Lung microvascular endothelial cell (primary cell): ENCODE measurements at places on chromosomes 1 and 21.

DNA sequence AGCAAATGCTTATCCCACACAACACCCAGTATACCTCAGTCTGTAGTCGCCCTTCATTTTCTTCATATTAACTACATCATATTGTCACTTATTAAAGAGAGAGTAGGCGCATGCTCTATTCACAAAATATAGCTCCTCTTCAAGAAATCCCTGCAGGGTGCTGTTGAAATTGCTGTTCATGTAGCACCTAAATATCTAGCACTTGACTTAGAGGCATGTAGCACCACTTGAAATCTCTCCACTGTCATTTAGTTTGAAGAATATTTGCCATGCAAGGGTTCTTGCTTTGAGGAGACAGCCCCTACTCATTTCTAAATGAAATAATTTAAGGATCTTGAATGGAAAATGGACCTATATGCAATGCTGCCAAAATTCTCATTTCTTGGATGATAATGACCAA lies 20.9 kb upstream of the LRRC8B start:
- DNase-seq, result no peak

DNA sequence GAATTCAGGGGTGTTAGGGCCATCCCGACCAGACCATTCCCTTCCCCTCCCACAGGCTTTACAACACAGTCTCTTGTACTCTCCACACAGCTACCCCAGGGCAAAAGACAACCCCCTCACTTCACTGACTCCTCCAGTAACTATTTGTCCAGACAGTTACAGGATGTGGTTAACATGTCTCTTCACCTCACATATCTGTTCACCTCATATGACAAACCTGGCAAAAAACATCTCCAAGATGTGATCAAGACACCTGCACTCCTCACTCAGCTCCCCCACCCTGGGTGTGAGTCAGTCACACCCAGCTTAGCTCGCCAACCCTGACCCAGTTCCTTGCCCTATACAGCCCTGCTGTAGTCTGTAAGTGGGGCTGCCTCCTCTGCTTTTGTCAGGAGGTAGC lies 490.5 kb upstream of the CHRM3 start:
- DNase-seq, result no peak

- no peak for DNase-seq
Measured at GRCh38 chr21:37195059-37195458, 72.1 kb downstream of the VPS26C start.

DNA sequence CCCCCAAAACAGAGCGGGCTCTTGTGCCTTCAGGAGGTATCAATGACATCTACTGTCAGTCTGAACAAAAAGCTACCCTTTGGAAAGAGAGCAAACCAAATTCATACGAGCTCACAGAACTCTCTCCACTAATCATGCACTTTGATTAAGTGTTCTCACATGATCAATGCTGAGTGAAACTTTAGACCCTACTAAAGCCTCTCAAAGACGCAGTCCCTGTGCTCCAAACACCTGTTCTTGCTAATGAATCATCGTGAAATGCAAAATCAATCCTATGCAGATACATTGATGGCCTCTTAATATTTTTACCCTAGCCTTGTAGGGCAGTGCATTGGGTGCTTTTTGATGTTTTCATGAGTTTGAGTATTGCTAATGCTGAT lies 113.4 kb downstream of the ZBTB18 start:
- no peak for DNase-seq

- peak; percentile 80 for DNase-seq
Measured at GRCh38 chr21:34889320-34889675, 159.8 kb downstream of the RUNX1 start.

GRCh38 chr1:35886577-35887431 lies 3.8 kb downstream of the AGO1 start:
- peak; percentile 37 for DNase-seq

GRCh38 chr21:38295997-38296764 lies 39.4 kb downstream of the KCNJ15 start:
- peak; percentile 78 for DNase-seq

DNA sequence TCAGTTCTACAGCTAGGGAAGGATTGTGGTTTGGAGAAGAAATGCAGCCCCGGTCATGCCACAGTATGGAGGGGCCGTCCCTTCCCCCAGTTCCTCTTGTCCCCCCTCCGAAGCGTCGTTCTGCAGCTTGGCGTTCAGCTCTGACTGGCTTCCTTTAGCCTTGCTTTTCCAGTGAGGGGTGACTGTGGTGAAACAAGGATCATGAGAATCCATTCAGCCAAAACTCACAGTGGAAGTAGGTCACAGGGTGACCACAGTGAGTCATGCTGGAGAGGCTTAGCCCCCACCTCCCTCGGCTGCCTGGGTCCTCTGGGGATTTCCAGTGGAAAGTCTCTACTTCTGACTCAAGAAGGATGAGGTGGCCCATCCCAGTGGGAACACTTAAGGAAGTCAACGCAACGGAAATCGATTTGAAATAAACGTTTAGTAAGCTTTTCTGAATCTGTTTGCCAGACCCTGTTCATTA lies 37.3 kb upstream of the COL6A2 start:
- DNase-seq, result peak; percentile 68

- no peak for DNase-seq
Measured at GRCh38 chr1:197916500-197916983, 630 bp upstream of the LHX9 start.

GRCh38 chr1:148158341-148159003 lies 6.4 kb upstream of the NBPF11 start:
- DNase-seq, result no peak

DNA sequence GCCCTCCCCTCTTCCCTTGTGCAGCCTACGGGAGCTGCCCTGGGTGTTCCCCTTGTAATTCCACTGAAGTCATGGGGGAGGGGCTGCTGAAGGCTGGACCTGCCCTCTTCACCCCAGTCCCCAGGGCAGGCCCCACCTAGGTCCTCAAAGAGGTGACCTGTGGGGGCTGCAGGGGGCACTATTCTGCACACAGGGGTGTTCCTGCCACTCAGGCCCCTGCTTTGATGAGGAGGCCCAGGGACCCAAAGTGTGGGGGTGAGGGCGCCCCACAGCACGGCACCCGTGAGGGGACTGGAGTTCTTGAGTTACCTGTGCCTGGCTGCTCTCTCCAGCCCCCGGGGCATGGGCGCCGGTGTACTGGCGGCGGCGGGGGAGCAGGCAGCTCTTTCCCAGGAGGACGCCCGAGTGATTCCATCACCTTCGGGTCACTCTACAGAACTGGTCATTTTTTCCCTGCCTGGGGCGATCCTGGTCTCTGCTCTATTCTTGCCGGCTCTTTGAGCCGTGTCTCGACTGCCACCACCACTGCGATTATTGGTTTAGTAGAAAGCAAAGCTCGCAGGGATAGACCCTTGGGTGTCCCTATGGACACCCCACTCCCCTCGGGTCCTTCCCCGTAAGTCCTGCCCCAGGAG lies 6.9 kb upstream of the PRDM16 start:
- DNase-seq, result no peak

DNA sequence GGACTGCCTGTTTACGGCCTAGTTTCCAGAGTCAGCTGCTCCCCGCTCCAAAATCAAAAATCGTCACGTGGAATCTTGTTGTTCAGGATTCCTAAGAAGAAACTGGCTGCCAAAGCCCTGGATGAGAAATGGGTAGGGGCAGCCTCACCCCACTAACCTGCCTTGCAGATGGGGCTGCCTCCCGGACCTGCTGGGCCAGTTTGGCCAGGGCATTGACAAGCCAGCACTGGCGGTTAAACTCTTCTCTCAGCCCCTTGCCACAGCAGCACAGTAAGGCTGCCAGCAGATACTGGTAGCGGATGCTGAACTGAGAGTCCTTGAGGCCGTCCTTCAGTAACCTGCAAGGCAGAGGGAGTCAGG lies 31.6 kb upstream of the PPP1R15B start:
- no peak for DNase-seq

DNA sequence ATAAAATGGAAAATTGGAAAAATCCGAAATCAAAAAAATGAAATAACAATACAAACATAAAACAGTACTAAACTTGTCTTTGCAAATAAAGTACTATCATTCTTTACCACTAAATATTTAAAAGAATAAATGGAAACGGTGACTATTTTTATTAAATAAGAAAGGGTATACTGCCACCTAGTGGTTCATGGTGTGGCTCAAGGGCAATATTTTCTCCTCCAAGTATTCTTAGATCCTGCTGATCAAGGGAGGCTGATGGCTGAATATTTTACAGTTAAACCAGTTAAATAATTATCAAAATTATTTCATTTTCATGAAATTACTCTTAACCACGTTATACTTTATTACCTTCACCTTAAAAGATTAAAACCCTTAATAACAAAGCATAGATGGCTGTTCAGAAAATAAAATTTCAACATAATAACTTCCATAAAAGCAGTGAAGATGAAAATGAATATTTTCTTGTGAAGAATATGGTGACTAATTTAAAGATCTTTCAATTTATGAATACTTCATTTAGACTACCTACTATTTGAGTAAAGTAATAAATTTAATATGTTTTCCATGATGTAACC lies 1793.9 kb downstream of the NCAM2 start:
- DNase-seq, result peak; percentile 56

GRCh38 chr1:153271711-153272110 lies 12.2 kb downstream of the LORICRIN start:
- DNase-seq, result no peak

GRCh38 chr21:10641107-10641506 lies 119.7 kb downstream of the TPTE start:
- DNase-seq, result no peak

GRCh38 chr1:62439652-62440371 lies 3.0 kb downstream of the USP1 start:
- no peak for DNase-seq

DNA sequence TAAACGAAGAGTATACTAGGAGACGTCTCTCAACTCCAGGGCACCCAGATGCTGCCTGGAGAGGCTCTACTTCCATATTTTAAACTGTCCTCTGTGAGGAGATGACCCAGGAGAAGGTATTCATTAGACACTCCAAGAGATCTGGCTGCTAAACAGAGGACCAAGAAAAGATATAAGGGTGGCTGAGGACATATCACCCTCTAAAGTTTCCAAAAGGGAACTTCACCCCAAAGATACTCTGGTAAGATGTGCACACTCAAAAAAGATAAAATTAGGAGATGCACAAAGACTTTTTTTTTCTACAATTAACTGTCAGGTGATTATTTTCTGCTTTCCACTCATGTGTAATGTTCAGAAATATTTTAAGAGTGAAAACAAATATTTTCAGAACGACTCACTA lies 1.4 kb downstream of the ZNF670 start:
- DNase-seq, result no peak

DNA sequence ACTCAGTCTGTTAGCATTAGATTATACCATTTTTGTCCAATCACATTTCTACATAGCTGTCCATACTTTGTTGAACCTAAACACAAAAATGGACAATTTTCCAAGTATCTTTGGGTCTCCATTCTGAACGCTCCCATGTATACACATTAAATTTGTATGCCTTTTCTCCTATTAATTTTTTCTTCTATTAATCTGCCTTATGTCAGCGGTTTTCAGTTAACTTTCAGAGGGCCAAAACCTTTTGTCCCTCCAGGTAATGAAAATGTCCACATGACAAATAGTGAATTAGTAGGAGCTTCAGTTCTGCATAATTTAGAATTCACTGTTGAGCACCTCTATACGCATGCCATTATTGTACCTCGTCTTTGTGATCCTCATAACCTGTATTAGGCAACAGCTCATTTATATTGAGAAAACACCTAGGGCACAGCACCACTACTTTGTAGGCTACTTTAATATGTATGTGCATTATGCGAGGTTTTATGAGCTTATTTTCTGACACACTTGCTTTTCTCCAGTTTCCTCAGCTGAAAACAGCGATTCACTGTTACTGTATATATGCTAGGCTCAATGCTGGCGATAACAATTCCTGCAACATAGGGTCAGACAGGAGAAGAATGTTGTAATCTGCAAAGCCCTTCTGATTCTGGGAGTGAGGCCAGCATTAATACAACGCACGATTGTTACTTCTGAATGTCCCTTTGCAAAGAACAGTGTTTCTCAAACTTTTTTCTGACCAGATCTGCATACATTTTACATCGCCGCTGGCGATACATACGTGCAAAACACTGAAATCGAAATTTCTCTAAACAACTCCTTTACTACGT lies 1.1 kb upstream of the ABCD3 start:
- DNase-seq, result peak; percentile 48

GRCh38 chr1:30758785-30759380 lies 1.3 kb upstream of the LAPTM5 start:
- peak; percentile 51 for DNase-seq

DNA sequence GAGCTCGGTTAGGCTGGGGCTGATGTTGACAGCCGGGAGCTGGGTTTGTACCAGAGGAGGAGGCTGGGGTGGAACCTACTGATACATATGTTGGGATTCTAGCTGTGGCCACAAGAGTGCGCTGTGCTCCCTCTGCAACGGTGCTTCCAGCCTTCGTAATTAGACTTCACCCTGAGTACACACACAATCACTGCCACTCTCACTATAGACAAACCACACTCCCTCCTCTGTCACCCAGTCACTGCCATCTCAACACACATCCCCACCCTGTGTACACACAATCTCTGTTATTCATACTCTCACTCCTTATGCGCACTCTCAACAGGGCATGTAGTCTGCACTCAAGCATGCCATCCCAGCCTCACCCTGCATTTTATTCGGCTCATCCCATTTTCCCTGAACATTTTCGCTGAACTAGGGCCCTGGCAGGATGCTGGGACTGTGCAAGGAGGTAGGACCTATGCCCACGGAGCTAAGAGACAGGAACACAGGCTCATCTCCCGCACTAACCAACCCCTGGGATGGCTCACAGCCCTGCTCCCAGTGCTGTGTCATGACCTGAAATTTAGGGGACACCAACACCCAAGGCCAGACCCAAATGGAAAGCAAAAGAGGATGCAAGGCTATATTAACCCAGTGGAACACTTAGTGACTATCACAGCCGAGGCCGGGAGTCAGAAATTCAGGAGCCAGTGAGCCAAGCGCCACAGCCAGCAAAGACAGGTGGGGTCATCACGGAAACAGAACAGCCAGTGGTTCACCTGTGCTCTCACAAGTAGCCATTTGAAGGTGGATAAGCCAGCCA lies 5.7 kb downstream of the GJB3 start:
- DNase-seq, result peak; percentile 82

DNA sequence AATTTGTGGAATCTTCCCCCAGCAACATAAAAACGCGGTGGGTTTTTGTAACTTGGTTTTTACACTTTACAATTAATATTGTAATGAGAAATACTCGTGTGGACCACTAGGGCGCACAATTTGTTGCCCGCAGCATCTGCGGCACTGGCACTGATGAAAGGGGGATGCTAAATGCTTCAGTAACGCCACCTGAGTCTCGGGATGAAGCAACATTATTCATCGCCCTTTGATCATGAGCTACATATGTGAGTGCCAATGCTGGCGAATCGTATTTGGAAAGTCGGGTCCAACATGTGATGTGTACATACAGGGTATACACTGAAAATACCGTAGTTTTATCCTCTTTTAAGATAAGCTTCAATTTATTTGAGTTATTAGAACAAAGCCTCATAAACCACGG lies 34.2 kb upstream of the COX20 start:
- peak; percentile 81 for DNase-seq

DNA sequence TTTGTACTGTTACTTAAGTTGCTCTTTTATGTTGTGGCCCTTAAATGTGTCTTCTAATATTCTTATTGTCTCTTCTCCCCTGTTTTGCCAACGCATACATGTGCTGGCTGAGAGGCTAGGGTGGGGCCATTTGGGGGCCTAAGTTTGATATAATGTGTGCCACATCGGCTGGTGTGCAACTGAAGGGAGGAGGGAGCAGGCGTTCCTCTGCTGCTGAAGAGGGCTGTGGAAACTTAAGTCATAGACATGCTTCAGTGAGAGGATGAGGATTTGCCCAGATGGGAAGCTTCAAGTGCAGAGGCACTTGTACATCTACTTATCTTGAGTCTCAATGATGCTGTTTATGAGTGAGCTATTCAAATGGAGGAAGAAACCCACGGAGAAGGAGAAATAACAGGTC lies 630.6 kb downstream of the LMO4 start:
- no peak for DNase-seq
